Gastroesophageal sphincter (tissue), 4 donors: ENCODE measurements at places on chromosomes 16 and 17.

DNA sequence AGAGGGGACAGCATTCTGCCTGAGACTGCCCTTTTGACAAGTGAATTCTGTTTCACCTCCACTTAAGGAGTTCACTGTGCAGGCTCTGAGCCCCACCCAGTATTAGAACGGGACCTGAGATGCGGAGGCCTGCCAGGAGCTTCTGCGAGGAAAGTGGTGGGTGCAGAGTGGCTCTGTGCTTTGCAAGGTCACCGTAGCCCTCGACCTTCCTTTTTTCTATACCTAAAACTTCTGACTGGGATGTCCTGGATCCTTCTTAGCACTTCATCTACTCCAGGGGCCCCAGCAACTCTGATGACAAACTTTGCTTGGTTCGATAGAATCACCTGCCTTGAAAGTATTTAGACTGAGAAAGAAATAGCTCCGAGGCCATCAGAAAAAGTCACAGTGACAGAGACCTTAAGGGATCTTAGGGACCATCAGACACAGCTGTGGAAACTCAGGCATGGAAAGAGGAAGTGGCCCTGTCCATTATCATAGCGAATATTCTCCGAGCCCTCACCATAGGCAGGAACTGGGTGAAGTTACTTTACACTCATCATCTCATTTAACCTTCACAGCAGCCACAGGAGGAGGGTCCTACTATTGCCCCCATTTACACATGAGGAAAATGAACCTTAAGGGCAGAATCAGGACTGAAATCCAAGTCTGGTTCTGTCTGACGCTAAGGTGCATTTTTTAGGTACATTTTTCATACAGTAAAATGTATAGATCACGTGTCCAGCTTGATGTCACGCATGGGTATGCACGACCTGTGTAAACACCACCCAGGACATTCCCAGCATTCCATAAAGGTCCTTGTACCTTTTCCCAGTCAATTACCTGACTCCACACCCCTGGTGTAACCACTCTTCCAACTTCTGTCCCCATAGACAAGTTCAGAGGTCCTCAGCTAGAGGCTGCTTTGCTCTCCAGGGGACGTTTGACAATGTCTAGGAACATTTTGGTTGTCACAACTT is 676 bp upstream of the KRT13 start:
- no peak for ATAC-seq

GRCh38 chr16:57985204-57986181 is 14.6 kb upstream of the CNGB1 start:
- peak; percentile 49 for ATAC-seq

DNA sequence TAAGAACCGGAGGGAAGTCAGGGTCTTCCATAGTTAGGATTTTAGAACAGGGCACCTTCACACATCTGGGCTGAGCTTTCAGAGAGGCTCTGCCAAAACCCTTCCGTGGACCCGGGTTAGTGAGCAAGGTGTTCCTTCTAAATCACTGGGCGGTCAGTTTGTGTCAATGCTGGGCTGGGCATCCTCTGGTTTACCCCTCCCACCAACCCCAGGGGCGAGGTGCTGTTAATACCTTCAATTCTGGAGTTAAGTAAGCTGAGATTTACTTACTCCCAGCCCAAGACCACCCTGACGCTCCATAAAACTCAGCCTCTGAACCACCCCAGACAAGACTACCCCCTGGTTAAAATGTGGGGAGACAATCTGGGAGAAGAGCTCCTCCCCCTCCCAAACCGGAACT is 1.0 kb downstream of the TMEM92 start:
- ATAC-seq, result no peak

- no peak for ATAC-seq
Measured at GRCh38 chr16:12837756-12838155, 34.1 kb upstream of the CPPED1 start.
